ENCODE measurements at places on chromosomes 1 and 21.
A peak's percentile ranks its signal among the peaks of the same experiment; 100 is the strongest.

DNA sequence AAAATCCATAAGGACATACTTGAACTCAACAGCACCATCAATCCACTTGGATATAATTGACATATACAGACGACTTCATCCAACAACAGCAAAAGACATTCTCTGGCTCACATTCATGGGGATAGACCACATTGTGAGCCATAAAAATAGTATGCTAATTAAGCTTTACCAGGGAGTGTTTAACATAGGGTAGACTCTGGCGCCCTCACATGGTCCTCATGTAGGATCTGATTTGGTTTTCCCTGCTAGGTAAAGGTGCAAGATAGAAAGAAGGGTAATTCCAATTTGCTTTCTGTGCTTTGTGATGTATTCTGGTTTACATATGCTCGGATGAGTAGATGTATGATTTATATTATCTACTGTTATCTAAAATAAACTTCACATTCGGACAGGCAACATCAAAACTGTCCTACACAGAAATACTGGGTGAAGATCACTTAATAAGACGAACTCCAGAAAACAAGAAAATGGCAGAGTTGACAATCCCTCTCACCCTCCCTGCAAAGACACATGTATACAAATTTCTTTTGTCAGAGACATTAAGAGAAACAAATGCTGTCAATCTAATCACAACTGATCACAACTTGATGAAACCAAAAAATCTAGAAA, 27.7 kb downstream of the CR1L start:
- no peak for DNase-seq

GRCh38 chr1:24557711-24558131, 1.8 kb downstream of the NCMAP start:
- DNase-seq, result no peak

DNA sequence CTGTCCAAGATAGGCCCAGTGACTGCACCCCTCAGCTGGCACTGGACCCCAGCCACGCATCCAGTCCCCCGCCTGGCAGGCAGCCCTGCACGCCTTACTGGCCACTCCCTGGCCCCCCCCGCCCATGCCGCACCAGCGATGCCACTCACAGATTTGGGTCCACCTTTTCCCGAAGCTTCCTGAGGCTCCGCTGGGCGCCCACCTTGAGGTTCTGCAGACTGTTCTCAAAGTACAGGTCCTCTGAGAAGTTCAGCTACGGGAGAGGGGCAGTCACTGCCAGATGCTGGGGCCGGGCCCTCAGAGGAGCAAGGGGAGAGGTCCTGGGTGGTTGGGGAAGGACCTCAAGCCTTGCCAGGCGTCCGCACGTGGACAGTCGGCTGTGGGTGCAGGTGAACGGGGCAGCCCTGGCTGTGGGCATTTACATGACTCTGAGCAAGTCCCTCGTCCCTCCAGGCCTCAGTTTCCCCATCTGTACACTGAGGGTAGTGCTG, 8.1 kb downstream of the PRXL2B start:
- DNase-seq, result no peak

GRCh38 chr1:163672976-163673758, 351.4 kb downstream of the NUF2 start:
- DNase-seq, result no peak

DNA sequence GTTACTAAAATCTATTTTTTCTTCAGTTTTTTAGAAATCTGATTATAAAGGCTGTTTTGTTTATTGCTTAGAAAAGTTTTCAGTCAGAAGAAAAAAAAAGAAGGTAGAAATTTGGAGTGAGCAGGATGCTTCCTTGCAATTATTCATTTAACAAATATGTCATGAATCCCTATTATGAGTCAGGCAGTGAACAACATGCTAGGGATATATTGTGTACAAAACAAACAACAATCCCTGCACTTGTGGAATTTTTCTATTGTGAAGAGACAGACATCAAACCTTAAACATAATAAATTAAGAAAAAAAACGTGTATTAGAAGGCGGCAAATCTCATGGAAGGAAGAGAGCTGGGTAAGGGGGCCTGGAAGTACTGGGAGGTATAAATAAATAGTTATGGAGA, 664.1 kb upstream of the CAMK1G start:
- DNase-seq, result no peak

GRCh38 chr1:52348704-52349300, 17.2 kb downstream of the CC2D1B start:
- no peak for DNase-seq

DNA sequence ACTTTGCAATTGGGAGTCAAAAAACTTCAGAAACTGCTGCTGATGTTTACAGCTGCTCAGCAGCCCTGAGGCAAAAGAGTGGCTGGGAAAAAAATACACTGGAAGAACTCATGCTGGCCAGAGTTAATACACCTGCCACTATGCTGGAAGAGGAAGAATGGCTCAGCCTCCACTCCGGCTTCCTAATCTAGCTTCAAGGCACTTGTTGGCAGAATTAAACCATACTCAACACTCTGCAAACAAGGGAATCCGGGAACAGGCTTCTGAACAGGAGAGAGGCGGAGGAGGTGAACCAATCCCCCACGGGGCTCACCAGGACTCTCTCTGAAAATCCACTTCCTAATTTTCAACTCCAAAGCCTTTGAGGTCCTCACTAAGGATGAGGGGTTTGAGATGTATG, 120.1 kb downstream of the CCDC185 start:
- DNase-seq, result no peak

DNA sequence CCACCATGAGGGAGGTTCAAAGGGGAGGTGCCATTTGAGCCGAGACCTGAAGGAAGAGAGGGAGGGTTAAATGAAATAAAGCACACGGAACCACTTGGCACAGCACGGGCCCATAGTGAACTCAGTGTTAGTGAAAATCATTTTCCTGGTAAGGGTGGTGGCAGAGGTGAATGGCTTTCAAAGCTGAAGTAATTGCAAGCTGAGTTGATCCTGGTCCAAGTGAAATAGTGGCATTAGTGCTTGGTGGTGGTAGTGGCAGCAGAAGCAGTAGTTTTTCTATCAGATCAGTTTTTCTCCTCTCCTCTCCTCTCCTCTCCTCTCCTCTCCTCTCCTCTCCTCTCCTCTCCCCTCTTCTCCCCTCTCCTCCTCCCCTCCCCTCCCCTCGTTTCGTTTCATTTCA, 30.5 kb upstream of the SRSF10 start:
- DNase-seq, result no peak

DNA sequence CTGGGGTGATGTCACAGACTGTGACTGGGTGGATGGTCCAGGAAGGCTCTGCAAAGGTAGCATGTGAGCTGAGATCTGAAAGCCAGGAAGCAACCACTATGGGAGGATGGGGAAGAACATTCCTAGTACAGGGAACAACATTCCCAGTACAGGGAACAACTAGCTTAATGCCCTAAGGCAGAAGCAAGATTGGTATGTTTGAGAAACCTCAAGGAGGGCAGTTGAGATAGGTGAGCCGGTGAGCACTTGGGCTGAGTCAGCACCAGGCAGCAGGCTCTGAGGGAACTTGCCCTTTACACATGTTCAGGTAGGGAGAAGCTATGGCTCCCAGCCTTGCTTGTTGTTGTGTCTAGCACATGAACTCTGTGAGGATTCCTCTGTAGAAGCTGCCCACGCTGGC, 24.2 kb upstream of the CACNA1E start:
- no peak for DNase-seq

DNA sequence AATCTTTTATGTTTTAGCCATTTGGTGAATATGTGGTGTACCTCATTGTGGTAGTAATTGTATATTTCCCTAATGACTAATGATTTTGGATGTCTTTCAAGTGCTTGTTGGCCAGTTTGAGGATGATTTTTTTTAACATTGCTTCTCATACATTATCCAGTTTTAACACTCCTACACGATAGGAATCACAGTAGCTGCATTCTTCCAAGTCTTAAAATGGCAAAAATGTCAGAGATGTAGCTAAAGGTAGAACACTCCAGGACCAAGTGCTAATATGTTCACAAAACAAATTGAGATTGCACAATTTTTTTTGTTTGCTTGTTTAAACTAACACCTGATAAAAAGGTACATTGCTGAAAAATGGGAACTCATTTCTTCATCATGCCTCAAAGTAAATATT, 11.7 kb downstream of the USP25 start:
- DNase-seq, result no peak

DNA sequence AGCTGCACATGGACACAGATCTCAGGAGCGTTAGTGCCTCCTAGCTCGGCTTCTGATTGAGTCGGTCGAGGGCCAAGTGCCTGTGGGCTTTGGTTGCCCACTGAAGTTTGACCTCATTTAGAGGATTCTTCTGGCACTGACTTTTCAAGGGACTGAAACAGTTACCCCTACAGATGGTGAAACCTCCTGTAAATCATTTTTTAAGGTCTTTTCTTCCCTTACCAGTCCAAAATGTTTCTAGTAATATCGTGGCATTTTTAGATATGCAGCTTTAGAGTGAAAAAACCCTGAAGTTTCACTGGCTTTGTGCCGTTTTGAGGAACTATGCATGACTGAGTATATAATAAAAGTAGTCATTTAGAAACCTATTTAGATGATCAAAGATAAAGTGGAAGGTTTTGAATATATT, 34.7 kb upstream of the L1TD1 start:
- DNase-seq, result no peak

GRCh38 chr1:165898837-165899236, 71.4 kb downstream of the UCK2 start:
- DNase-seq, result no peak

GRCh38 chr1:116287341-116288200, 85.5 kb upstream of the ATP1A1 start:
- no peak for DNase-seq

GRCh38 chr1:3352299-3352951, 102.0 kb upstream of the ARHGEF16 start:
- DNase-seq, result no peak

GRCh38 chr1:244049162-244050013, 1.7 kb upstream of the ZBTB18 start:
- DNase-seq, result no peak

DNA sequence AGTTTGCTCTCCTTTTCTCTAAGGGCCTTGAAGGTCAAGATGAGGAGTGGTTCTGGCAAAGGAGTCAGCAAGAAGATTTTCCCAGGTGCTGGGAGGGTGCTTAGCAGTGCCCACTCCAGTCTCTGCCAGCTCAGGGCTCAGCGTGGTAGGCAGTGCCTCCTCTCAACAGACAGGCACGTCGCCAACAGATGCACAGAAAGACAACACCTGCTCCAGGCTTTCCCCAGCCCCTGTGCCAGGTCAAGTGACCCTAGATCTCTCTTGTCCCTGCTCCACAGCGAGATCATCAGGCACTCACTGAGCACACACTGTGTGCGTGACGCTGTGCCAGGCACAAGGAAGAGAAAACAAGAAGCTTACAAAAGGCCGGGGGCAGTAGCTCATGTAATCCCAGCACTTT, 86.0 kb downstream of the CASZ1 start:
- DNase-seq, result no peak

DNA sequence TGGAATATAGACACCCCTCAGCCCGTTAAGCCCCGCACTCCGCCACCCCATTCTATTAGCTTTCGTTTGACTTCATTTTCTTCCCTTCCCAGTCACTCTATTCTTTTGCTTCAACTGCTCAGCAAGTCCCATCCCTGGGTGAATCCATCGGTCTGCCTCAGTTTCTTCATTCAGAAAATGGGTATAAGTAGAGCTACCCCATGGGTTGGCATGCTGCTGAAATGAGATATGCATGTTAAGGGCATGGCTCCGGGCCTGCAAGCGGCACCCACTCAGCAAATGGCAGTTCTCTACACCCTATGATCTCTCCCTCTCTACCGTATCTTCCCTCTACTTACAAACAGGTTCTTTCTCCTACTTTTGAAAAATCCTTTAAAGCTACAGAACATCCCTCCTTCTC, 87.8 kb upstream of the IRF2BP2 start:
- no peak for DNase-seq

GRCh38 chr21:42423197-42423675, 19.5 kb downstream of the UBASH3A start:
- DNase-seq, result no peak

DNA sequence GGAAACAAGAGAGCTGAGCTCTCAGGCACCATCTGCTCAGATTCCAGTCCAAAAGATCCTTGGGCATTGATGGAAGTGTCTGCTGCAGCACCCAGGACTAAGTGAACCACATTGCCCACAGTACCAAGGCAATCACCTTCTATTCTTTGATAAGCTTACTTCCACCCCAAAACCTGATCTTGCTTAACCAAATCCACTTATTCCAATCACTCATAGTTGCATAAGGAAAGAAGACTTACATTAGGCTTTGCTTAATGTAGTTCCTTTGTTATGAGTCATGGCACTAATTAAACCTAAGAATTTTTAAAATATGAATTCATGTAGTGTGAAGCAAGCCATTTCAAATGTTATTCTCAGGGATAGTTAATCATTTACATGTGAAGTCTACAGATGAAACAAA, 84.5 kb downstream of the UCHL5 start:
- DNase-seq, result no peak

DNA sequence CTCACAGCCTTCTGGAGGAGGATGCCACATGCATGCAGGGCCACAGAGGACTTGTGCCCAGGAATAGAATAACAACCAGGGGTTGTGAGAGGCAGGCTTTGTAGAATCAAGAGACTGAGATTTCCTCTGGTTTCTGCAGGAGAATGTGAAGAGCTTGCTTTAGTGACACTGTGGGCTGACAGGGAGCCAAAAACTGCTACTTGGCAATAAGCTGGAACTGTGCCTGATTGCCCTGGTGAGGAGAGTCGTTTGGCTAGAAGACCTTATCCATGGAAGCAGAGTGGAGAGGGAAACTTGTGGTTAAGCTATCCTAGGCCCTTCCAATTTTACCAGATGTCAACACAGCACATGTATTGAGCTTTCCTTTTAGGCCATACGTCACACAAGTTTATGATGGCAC, 902.1 kb downstream of the MRPL39 start:
- no peak for DNase-seq

- no peak for DNase-seq
Observed at GRCh38 chr1:39567302-39567701, 9.3 kb downstream of the PABPC4 start.

DNA sequence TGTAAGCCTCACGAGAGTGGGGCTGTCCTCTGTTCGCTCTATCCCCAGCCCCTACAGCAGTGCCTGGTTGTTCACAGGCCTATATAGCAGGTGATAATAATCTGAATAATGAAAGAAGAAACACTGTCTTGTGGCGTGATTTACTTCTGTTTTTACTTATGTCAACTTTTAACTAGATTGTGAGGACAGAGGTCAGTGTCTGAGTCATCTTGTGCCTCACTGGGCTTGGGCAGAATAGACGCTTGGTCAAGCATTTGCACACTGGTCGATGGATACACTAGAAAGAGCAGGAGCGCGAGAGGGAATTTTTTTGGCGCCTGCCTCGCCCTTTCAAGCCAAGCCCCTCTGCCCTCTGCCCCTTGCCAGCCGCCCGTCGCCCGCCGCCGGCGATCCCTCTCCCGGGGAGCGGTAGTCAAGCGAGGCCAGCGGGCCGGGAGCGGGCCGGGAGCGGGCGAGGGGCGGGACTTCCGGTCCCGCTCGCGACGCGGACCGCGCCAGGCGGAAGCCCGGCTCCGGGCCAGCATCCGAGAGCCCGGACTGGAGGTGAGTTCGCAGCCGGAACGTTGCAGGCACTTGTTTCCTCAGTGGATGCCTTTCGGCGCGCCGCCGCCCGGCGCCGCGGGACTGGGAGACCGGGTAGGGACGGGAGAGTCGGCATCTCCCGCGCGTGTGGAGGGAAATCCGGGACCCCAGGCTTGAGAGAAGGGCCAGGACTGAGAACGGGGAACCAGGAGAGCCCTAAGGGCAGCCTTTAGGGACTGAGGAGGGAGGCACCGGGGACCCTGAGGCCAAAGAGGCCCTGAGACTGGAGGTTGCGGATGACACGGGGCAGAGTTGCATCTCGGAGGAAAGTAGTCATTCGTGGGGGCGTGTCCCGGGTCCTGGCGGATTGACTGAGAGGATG, at the start of gene DISP1:
TSS of gene DISP1 (plus strand) at position 504 of the 904 bp plus-strand sequence. CDS start 127,785 bp downstream, outside the sequence.
- peak; percentile 53 for DNase-seq

GRCh38 chr1:84857906-84858305, 35.1 kb downstream of the LPAR3 start:
- DNase-seq, result no peak
